CD4-positive, alpha-beta T cell treated with Interleukin-2 at 100 ng/mL for 4 hours (primary cell): ENCODE measurements at places on chromosomes 12 and 14.

- no peak for DNase-seq
These were observed 147.9 kb downstream of the ETV6 start for GRCh38 chr12:11797317-11797913.

- DNase-seq = no peak
These were observed 37.7 kb upstream of the FOXJ2 start for GRCh38 chr12:7994731-7995205.

GRCh38 chr12:85805654-85806053 lies 30.6 kb downstream of the RASSF9 start:
- DNase-seq = no peak

- DNase-seq = no peak
These were observed 10.4 kb downstream of the KCNJ8 start for GRCh38 chr12:21764065-21764464.

GRCh38 chr12:75786070-75786469 lies 245.5 kb downstream of the PHLDA1 start:
- DNase-seq = no peak

GRCh38 chr14:83247924-83248639 lies 1714.4 kb upstream of the SEL1L start:
- no peak for DNase-seq

- no peak for DNase-seq
These were observed 40.6 kb downstream of the FNTB start for GRCh38 chr14:65027127-65027799.

DNA sequence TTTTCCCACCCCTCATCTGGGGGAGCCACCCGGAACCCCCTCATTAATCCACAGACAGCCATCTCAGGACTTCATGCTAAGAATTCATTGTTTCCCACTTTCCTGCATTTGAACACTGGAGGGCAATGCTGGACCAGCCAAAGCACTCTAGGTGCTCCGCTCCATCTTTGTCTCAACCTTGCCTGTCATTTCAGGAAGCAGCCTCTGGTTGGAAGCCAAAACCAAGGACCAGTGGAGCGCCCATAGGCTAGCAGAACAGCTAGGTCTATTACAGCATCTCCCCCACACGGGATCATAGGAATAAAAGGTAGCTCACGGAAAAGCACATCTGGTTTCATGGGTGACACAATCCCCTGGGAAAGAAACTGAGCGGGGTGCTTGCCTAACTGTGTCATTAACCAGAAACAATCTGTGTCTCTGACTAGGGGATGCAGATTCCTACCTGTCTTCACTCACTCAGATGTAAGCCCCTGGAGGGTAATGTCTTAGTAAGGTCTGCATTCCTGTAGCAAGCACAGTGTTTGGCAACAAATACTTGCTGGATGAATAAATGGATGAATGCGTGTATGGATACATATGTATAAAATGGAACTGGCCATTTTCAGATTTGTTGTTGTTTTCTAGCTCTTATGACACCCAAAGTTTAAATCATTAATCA lies 197.0 kb downstream of the DAD1 start:
- DNase-seq = no peak

- DNase-seq = no peak
These were observed 16.1 kb downstream of the SCAF11 start for GRCh38 chr12:45974171-45974719.

DNA sequence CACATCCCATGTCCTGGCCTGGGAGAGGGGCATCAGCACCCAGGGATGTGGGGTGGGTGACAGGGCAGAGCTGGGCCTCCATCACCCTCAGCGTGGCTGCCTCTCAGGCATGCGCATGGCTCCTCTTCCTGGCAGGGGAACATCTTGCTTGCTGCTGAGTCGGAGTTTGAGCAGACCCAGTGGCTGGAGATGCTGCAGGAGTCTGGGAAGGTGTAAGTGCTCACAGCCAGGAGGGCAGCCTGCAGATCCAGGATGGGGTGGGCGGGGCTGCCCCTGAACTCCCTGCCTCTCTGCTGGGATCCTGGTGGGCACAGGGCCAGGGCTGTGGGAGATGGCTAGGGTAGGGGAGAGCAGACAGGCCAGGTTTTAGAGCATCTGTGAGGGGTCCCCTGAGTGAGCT lies 16.2 kb downstream of the PLEKHD1 start:
- DNase-seq = no peak

GRCh38 chr12:91931111-91931510 lies 214.5 kb downstream of the BTG1 start:
- no peak for DNase-seq

- DNase-seq = no peak
These were observed 1097.7 kb downstream of the TMTC2 start for GRCh38 chr12:83784298-83784890.

DNA sequence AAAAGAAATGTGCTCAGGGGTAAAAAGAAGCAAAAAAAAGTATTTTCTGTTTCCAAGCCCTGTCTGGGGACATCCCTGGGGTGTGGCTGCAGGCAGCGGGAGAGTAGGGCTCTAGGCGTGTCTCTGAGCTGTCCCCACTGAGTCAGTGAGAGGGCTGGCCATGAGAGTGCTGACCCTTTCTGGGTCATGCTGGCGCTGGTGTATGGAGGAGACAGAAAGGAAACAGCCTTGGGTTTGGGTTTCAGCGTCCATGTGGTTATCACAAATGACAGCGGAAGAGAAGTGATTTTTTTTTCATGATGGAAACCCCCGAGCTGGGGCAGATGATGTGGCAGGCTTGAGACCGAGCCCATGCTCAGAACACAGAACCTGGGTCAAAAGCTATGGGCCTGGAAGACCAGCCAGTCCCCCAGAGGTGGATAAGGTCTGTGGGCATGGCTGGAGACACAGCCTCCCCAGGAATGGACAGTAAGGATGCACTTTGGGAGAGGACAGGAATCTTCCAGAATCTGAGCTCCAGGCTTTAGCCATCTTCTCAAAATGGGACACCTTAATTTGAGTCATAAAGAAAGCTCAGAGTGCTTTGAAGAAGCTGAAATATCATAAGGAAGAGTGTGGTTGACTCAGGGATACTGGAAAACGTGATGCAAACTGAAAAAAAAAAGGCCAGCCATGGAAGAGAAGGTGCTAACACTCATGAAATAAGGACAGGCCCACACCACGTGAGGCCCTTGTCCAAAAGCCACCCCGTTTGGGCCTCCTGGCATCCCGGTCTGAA lies 36.2 kb downstream of the SYNE3 start:
- DNase-seq = peak; percentile 71

DNA sequence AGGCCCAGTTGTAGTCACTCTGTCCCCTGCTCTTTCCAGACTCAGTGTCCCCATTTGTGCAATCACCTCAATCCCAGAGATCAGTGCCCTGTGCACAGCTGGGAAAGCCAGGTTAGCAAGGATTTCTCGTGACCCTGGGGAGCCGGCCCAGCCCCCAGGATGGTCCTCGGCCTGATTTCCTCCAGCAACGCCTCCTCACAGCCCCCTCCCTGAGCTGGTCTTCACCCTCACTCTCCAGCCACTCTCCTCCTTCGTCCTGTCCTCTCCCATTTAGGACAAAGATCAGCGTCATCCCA lies 194.8 kb upstream of the C14orf180 start:
- no peak for DNase-seq

- DNase-seq = peak; percentile 90
These were observed 2.9 kb upstream of the ZFP36L1 start for GRCh38 chr14:68795597-68796417.
